ENCODE measurements at places on chromosomes 6 and 20.

GRCh38 chr6:162100096-162100495 lies 627.5 kb downstream of the PRKN start:
- DNase-seq: no peak

- no peak for DNase-seq
Measured at GRCh38 chr20:823574-823902, 10.0 kb upstream of the FAM110A start.

DNA sequence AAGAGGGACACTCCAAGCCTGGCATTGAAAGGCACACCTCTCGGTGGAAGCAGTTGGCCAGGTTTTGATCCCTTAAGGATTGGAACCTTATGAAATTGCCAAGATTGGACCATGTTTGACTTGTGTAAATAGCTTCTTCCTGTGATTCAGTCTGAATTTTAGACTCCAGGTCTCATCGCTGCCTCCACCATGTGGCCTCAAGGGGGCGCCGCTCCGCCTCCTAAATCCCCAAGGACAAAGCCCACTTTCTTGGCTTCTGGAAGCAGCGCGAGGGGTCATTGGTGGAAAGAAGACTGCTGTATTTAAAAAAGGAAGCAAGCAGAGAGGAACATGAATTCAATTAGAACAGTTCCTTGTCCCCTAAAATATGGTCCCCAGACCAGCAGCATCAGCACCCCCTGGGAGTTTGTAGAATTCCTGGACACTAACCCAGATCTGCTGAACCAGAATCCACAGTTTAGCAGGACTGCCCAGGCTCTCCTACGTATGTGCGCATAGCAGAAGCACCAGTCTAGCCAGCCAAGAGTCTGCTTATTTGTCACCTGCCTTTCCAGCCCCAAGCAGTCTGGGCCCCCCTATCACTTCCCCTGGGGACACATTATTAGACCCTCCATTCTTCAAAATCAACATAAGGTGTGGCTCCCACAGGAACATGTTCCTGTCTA lies 108.5 kb downstream of the LY86 start:
- DNase-seq: no peak

GRCh38 chr6:16663901-16664300 lies 97.4 kb downstream of the ATXN1 start:
- no peak for DNase-seq

DNA sequence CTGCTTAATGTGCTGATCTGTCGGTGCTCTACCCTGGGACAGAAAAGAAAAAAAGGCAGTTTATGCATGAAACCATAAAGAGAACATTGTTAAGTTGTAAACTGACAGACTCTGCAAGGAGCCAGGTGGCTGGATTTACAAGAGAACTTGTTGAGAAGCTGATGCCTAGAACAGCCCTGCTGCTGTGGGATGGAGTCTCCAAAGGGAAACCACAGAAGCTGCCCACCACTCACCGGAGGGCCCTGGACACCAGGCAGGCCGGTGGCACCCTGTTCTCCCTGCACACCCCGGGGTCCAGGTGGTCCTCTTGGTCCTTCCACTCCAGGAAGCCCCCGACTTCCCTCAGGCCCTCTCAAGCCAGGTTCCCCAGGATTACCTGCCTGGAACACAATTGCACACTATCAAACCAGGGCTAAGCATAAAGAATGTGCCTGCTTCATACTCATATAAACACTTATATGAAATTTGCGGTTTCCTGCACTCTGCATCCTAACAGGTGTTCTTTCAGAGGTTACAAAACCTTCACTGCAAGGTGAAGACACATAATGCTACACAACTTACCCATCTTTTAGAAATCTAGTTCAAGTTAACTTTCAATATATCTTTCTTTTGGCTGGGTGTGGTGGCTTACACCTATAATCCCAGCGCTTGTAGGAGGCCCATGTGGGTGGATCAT lies 68.2 kb downstream of the COL9A1 start:
- no peak for DNase-seq

DNA sequence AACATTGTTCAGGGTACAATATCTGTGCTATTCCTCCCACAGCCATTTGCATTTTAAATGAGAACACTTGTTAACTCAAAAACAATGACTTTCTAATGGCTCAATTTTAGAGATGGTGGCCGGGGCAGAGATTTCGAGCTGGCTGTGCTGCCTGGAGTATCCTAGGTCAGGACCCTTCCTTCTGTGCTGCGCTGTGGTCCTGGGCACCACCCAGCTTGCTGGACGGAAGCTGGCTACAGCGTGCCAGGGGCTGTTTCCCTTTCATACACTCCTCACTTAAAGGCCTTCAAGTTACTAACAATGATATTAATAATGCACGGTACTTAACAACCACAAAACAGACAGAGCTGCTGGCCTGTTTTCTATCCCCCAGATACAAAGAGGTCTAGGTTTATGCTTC lies 194.4 kb upstream of the CST7 start:
- DNase-seq: no peak

Data from stimulated activated CD8-positive, alpha-beta memory T cell treated with anti-CD3 and anti-CD28 coated beads, Interleukin-7, amount 100 ng/mL, for 1 hour (primary cell).